Uterus (tissue), 4 donors: ENCODE measurements at places on chromosomes 12 and 14. TPM values are rescaled to one million over a fixed set of nuclear protein-coding genes. Genes with fewer than 3 reads are reported as not detected.

DNA sequence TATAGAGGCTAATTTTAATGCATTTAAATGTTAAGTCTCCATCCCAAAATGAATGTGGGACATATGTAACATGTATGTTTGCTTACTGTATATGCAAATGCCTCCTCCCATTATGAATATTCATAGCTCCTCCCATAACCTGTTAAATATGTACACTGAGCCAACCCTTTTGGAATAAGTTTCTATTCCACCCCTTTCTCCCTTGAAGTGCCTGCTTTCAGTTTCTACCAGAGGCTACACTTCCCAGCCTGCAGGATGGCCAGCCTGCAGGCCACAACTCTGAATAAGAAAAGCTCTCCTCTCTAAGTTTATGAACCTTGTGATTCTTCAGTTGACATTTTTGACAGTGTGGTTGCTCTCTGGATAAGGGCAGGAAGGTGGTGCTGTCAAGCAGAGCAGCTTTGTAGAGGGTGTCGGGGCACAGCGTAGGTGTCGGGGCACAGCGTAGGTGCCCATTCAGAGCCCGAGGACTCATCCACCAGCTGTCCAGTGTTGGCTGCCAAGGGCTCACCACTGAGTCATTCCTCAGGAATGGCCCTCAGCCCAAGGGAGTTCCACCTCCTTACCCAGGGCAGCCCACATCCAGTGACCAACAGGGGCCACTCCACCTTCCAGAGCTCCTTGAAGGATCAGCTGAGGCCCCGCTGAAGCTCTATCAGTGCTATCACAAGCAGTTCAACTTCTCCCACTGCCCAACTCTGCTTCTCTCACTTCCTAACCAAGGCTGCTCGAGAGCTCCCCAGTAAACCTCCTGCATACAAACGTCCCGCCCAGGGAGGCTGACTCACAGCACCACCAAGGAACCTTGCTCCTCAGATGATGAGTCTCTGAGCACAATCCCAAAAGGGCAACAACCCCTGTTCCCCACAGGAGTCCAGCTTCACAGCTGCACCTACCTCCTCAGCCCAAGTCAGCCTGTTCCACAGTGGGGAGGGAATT, 31.4 kb downstream of the VWF start:
- H3K4me1 ChIP-seq: no peaks in the 10 kb centered on the region
- H3K27ac ChIP-seq: no peak overlapping the region
- peak; percentile 60 for DNase-seq
- no peaks in the 10 kb centered on the region for H3K27me3 ChIP-seq

- peak; percentile 35 for DNase-seq
- peaks cover 16% of the 10 kb centered on the region for H3K4me1 ChIP-seq
- peak overlapping the region; percentile 65 for H3K27ac ChIP-seq
- no peaks in the 10 kb centered on the region for H3K36me3 ChIP-seq
- H3K4me3 ChIP-seq: no peak overlapping the region
These were observed 12.6 kb downstream of the RASSF8 start for GRCh38 chr12:25970916-25971653.

DNA sequence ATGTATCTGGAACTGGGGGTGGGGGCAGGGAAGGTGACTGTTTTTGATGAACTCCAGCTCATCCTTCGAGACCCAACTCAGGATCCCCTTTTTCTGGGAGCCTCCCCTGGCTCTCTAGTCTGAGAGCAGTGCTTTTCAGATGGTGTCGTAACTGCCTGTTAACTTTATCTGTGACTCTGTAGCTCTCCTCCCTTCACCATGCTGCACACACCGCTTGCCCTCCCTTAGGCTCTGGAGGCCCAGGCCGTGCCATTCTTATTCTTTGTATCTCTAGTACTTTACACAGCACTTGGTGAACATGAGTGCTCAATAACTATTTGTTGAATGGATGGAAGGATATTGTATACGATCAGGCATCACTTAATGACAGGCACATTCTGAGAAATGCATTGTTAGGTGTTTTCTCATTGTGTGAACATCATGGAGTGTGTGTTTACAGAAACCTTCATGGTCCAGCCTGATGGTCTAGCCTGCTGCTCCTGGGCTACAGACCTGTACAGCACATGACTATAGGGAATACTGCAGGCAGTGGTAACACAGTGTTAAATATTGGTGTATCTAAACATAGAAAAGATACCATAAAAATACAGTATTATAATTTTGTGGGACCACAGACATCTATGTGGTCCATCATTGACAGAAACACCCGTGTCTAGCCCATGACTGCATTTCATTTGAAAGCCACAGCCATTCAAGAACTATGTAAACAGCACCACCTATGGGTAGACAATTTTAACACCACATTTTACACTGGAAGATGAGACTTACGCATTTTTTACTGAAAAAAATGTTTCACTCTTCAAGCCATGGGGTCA, 91.8 kb downstream of the EML1 start:
- no peak overlapping the region for H3K4me3 ChIP-seq
- no peaks in the 10 kb centered on the region for H3K27me3 ChIP-seq
- H3K27ac ChIP-seq: no peak overlapping the region
- peak; percentile 40 for DNase-seq

DNA sequence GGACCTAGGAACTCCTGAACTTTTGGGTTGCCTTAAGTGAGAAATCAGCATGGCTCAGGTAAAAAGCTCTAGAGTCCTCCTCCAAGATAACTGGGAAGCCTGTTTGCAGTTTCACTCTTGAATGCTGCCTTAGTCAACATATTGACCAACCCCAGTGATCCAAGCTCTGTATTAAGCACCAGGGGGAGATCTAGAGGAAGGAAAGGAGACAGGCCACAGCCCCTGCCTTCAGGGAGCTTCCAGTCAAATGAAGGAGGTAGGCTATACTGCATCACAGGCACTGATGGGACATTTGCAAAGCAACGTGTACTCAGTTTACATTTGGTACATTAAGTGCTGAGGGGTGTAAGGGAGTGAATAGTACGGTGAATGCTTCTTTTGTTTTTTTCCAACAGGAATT, 1.2 kb upstream of the CSAD start:
- H3K27ac ChIP-seq: peak overlapping the region; percentile 95
- H3K27me3 ChIP-seq: no peaks in the 10 kb centered on the region
- DNase-seq: no peak
- H3K4me1 ChIP-seq: peaks cover 14% of the 10 kb centered on the region
- H3K36me3 ChIP-seq: no peaks in the 10 kb centered on the region

DNA sequence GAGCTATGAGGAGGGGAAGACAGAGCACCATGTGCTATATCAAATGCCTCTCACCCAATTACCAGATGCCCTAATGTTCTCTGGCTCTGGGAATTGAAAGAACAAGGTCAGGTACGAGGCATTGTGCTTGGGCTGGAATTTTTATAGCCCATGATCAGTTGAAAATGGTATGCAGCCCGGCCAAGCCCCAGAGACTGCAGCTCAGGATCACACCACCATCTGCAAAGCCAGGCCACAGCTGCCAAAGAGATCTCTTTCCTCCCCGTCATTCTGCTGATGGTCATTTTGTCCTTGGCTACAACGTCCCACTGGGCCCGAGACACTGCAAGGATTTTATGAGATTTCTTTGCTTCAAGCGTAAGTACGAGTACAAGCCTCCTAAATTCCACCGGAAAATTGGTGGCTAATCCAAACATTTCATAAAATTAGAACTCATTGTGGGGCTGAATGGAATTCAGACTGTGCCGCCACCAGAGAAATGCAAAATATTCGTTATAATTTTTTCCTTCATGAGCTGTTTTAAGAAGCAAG, 15.1 kb downstream of the NUAK1 start:
- no peaks in the 10 kb centered on the region for H3K27me3 ChIP-seq
- peak overlapping the region; percentile 76 for H3K27ac ChIP-seq
- peak; percentile 58 for DNase-seq

Gene MGP
- 2,566 TPM for total RNA-seq

GRCh38 chr12:119340578-119340977, 6.0 kb downstream of the CCDC60 start:
- no peaks in the 10 kb centered on the region for H3K36me3 ChIP-seq
- no peak overlapping the region for H3K27ac ChIP-seq
- no peaks in the 10 kb centered on the region for H3K4me1 ChIP-seq
- DNase-seq: no peak
- no peak overlapping the region for H3K4me3 ChIP-seq

Gene RD3L
- total RNA-seq: not detected

DNA sequence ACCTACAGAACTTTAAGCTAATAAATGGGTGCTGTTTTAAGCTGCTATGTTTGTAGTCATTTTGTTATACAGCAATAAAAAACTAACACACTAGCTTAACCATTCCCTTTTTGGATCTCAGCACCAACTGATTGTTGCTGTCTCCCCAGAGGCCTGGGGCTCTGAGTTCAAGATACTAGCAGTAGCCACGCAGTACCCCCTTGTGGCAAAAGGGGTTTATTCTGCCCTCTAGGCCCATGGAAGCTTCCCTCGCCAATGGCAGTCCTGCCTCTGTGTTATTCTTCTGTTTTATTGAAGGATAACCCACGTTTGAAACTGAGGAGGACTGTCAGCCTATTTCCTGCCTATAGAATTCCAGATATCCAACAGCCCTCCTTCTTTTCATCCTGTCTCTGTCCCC, 455.3 kb upstream of the ATP2B1 start:
- no peak overlapping the region for H3K4me3 ChIP-seq
- H3K4me1 ChIP-seq: no peaks in the 10 kb centered on the region
- H3K27ac ChIP-seq: no peak overlapping the region
- DNase-seq: no peak
- H3K36me3 ChIP-seq: no peaks in the 10 kb centered on the region

Gene COA8
- 31.6 TPM for total RNA-seq

DNA sequence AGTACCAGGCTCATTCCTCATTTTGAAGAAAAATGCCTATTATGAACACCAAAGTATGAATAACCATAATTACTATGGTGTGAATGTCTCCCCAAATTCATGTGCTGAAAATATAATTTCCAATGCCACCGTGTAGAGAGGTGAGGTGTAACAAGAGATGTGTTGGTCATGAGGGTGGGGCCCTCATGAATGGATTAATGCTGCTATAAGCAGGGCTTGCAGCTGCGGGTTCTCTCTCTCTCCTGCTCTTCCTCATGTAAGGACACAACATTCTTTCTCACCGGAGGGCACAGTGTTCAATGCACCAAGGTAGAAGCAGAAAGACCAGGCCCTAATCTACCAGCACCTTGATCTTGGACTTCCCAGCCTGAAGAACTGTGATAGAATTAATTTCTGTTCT, 70.0 kb downstream of the TMTC1 start:
- no peak overlapping the region for H3K4me3 ChIP-seq
- DNase-seq: no peak
- no peaks in the 10 kb centered on the region for H3K27me3 ChIP-seq
- H3K36me3 ChIP-seq: no peaks in the 10 kb centered on the region
- H3K27ac ChIP-seq: no peak overlapping the region
- H3K4me1 ChIP-seq: no peaks in the 10 kb centered on the region

Gene PRB2
- total RNA-seq: not detected

DNA sequence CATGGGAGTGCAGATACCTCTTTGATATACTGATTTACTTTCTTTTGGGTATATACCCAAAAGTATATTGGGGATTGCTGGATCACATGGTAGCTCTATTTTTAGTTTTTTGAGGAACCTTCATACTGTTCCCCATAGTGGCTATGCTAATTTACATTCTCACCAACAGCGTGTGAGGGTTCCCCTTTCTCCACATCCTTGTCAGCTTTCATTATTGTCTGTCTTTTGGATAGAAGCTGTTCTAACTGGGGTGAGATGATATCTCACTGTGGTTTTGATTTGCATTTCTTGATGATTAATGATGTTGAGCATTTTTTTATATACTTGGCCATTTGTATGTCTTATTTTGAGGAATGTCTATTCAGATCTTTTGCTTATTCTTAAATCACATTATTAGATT, 44.1 kb upstream of the JDP2 start:
- H3K4me3 ChIP-seq: no peak overlapping the region
- no peaks in the 10 kb centered on the region for H3K4me1 ChIP-seq
- no peak for DNase-seq
- H3K36me3 ChIP-seq: no peaks in the 10 kb centered on the region

Gene TPPP2
- total RNA-seq: 0.67 TPM
